KG1 (cell line): ENCODE measurements at places on chromosomes 7 and 10.

- DNase-seq: no peak
These were observed 40.7 kb upstream of the BET1 start for GRCh38 chr7:94044806-94045205.

DNA sequence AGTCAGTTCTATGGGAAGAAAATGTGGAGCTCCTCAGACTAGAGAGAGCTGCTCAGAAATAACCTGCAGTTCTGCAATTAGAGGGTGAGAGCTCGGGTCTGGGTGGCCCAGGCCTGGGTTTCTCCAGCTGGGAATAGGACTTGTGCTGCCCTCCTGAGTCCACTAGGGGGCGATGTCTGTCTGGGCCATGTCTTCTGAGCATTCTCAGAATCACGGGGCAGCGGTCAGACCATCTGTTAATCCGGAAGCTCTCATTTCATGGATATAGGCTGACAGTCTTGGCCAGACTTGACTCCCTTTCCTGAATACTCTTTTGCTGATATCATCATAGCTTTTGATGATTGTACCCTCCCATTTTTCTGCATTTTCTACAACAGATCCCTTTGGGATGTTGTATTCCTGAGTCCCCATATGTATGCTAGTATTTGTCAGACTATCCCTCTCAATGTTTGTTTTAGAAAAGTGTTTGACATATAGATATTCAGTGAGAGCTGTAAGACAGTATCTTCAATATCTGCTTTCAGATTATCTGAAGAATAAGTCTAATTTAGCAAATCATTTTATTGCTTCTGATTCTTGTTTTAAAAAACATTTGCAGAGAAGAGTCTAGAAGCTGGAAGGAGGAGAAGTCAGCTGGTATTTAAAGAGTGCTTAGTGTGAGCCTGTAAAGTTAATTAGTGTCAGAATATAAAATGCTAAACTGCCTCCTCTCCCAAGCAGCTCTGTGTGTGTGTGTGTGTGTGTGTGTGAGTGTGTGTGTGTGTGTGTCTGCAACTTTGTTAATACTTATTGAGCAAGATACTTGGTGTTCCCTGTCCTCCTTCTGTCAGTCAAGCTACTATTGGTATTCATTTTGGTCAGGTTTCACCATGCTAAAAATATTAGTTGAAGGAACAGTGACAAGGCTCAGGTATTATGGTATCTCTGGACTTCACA lies 38.0 kb downstream of the STARD3NL start:
- DNase-seq: peak; percentile 87

DNA sequence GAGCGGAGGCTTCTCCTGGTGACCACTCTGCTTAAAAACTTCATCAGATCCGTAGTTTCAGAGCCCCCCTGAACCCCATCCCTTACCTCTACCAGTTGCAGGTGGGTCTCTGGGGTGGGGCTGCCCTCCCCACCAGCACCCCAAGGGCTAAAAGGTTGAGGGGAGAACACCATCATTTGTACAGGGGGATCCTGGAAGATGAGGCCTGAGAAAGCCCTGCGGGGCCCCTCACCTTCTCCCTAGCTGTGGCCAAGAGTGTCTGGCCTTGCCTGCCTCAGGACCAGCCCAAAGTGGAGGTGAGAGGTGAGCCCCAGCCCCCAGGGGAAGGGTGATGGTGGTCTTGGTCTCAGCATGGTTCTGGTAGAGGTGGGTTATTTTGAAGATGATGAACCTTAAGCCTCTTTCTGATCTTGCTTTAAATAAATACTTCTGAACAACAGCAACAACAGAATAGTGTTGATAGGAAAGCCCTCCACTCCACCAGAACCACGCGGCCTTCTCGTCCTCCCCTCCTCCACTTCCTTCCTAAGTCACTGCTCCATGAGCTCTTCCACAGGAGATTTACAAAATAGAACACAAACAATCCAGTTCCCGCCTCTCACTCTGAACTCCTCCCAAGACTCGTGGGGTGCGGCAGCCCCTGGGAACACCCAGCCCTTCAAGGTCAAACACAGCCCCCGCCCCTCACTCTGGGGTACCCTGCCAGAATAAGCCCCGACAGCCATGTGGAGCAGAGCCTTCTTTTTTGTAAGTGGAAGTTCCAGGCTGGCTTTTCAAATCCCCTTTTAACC lies 169.1 kb downstream of the EGFR start:
- DNase-seq: no peak

DNA sequence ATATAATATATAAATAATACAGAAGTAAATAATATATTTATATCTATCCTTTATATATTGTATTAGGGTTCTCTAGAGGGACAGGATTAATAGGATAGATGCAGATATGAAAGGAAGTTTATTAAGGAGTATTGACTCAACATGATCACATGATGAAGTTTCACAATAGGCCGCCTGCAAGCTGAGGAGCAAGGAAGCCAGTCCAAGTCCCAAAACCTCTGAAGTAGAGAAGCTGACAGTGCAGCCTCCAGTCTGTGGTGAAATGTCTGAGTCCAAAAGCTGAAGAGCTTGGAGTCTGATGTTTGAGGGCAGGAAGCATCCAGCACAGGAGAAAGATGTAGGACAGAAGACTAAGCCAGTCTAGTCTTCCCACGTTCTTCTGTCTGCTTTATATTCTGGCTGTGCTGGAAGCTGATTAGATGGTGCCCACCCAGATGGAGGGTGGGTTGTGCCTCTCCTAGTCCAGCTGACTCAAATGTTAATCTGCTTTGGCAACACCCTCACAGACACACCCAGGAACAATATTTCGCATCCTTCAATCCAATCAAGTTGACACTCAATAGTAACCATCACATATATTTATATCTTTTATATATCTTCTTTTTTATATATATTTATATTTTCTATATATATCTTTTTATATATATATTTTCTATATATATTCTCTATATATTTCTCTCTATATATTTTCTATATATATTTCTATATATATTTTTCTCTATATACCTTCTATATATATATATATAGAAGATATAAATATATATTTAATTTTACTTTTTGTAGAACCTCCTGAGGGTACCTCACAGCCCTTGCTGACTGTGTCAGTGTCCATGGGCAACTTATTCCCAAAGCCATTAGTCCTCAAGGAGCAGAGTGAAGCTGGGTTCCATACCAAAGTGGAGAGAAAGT lies 24.6 kb upstream of the AKR1B10 start:
- DNase-seq: no peak

DNA sequence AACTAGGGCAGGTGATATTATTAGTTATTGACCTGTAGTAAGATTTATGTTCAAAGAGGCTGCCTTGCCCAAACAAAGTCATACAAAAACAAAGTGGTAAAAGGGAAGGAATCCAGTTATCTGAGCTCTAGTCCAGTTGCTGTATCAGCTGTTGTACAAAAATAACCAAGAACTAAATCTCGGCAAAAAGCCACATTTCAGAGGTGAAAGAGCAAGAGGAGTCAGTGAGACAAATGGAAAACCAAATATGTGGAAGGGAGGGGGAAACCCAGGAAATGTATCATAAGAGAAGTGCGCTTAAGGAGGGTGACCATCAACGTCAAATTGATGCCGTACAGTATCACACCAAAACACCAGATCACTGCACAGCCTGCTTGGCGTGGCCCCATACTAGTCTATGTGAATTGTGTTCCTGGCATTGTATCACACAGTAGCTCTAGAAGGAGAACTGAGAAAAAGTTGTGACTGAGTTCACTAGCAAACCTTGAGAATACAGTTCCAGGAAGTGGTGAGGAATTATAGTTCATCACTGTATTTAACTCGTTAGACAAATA lies 6.4 kb downstream of the AGBL3 start:
- DNase-seq: no peak

- no peak for DNase-seq
These were observed 293.7 kb downstream of the FZD1 start for GRCh38 chr7:91557789-91558404.

DNA sequence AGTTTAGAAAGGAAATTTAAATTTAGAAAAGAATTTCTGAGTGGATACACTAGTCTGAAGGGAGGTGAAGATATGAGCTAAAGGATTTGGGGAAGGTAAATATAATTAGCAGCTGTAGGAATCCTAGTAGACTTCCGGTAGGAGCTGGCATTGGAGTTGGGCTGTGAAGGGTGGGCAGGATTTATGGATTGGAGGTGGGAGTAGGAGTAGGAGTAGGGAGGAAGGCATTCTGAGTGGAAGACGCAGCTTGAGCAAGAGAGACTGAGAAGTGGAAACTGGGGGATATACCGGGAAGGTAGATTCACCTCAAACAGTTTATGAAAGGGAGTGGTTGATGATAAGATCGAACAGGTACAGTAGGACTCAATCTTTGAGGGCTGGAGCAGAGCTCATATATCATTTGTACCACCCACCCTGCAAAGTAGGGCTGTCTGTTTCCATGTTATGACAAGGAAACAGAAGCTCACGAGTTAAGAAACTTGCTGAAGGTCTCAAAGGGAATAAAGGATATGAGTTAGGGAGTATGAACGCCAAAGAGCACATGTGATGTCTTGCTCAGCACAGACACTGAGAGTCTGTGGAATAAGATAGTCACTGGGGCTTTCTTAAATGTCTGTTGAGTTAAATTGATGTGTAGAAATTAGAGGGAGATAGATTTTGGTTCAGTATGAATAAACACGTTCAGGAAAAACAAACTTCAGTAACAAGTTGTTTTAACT lies 81.6 kb downstream of the RPS24 start:
- DNase-seq: no peak
